ENCODE measurements at places on chromosomes 5 and 9. TPM values are rescaled to one million over a fixed set of nuclear protein-coding genes. Genes with fewer than 3 reads are reported as not detected.

DNA sequence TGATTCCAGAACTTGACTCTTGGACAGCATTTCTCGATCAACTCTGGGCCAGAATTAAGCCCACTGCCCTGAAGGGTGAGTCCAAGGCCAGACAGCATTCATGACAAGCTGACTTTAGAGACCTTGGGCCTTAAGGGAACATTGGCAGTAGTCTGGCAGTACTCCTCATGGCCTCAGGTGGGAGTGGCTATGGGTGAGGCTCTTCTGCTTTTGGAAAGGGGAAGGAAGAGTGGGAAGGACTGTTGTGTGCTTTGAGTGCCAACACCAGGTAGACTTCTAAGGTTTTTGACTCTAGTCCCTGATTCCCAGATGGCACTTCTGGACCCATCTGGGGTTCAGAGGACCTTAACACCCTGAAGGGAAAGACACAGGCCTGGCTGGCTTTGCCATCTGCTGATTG lies 530.4 kb downstream of the ACTL7B start:
- no peak for DNase-seq
- H3K4me3 ChIP-seq: no peak overlapping the region

DNA sequence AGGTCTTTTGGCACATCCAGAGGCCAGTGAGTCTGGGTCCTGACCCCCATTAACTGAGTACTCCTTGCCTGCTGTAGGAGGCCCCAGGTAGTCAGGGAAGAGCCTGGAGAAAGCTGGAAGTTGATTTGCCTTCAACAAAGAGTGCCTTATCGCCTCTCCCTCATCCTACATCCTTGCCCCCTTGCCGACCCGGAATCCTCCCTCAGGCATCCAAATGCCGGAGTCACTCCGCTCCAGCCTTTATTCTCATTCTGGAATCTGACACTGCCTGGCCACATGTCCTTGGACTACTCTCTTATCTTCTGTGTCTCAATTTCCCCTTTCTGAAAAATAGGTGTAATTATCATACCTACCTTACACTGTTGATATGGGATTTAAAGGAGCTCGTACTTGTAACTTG lies 39.1 kb upstream of the KLF4 start:
- H3K4me1 ChIP-seq: no peaks in the 10 kb centered on the region
- no peak overlapping the region for H3K4me3 ChIP-seq
- DNase-seq: no peak
- H3K27ac ChIP-seq: no peak overlapping the region
- no peaks in the 10 kb centered on the region for H3K36me3 ChIP-seq
- H3K27me3 ChIP-seq: no peaks in the 10 kb centered on the region

GRCh38 chr5:135246605-135246922 lies 152.5 kb downstream of the MACROH2A1 start:
- no peak overlapping the region for H3K4me3 ChIP-seq
- no peak overlapping the region for H3K27ac ChIP-seq
- no peaks in the 10 kb centered on the region for H3K36me3 ChIP-seq
- H3K27me3 ChIP-seq: no peaks in the 10 kb centered on the region
- DNase-seq: no peak

- H3K27ac ChIP-seq: no peak overlapping the region
- peaks cover 42% of the 10 kb centered on the region for H3K4me1 ChIP-seq
- H3K36me3 ChIP-seq: peaks cover 15% of the 10 kb centered on the region
Observed at GRCh38 chr5:151199581-151200185, 24.2 kb downstream of the CCDC69 start.

- no peak overlapping the region for H3K4me3 ChIP-seq
- H3K36me3 ChIP-seq: no peaks in the 10 kb centered on the region
- H3K4me1 ChIP-seq: peaks cover 4% of the 10 kb centered on the region
- no peak for DNase-seq
- H3K27ac ChIP-seq: no peak overlapping the region
- peaks cover 3% of the 10 kb centered on the region for H3K27me3 ChIP-seq
Observed at GRCh38 chr5:34525761-34526160, 130.4 kb upstream of the RAI14 start.

DNA sequence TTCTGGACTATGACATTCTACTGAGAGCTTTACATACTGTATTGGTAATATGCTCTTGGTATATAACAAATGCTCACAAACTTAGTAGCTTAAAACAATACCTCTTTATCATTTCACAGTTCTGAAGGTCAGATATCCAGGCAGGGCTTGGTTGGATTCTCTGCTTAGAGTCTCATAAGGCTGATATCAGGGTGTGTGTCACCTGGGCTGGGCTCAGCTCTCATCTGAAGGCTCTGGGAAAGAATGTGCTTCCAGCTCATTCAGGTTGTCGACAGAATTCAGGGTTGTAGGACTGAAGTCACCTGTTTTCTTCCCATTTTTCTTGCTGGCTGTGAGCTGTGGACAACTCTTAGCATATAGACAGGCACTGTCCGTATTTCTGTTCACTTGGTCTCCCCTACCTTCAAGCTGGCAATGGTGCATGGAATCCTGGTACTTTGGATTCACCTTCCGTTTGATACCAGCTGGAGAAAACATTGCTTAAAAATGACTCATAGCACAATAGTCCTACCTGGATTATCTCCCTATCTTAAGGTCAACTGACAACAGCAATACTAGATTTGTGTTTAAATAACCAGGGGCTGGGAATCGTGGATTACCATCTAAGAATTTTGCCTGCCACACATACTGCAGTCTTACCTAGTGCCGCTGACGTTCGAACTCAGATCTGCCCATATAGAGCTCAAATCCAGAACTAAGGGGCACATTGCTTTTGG lies 69.2 kb downstream of the RCL1 start:
- DNase-seq: no peak
- H3K27ac ChIP-seq: no peak overlapping the region
- H3K4me1 ChIP-seq: peaks cover 17% of the 10 kb centered on the region

DNA sequence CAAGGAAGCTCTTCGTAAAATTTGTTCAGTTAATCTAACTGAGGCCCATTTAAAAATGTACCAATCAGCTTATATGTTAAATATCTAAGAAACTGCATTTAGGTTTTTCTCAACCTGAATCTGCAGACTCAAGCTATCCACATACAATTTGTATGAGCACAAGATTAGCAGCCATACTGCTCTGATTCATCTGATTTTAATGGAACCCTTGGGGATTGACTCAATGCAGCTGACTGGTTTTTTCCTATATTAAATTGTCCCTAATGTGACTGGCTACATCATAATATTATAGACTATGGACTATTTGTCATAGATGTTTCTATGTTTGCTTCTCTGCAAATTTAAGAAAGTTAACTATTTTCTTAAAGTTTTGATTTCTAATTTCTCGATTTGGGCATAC lies 451.0 kb upstream of the TUSC1 start:
- no peaks in the 10 kb centered on the region for H3K4me1 ChIP-seq
- H3K27me3 ChIP-seq: no peaks in the 10 kb centered on the region
- H3K4me3 ChIP-seq: no peak overlapping the region

Gene ADAMTSL1
- not detected for total RNA-seq

Gene PCDHGA7
- total RNA-seq: not detected

Gene CBY3
- total RNA-seq: not detected

Gene CATSPER3
- not detected for total RNA-seq

Gene UNC5A
- total RNA-seq: not detected

Gene TRIM36
- total RNA-seq: 0.17 TPM
